ENCODE measurements at places on chromosomes 11 and 22. TPM values are rescaled to one million over a fixed set of nuclear protein-coding genes. Genes with fewer than 3 reads are reported as not detected.

PRR5 gene
- 27.3 TPM for total RNA-seq

OR51B2 gene
- not detected for total RNA-seq

- no peak for DNase-seq
These were observed 61.1 kb downstream of the IRAG1 start for GRCh38 chr11:10632483-10632882.

DNA sequence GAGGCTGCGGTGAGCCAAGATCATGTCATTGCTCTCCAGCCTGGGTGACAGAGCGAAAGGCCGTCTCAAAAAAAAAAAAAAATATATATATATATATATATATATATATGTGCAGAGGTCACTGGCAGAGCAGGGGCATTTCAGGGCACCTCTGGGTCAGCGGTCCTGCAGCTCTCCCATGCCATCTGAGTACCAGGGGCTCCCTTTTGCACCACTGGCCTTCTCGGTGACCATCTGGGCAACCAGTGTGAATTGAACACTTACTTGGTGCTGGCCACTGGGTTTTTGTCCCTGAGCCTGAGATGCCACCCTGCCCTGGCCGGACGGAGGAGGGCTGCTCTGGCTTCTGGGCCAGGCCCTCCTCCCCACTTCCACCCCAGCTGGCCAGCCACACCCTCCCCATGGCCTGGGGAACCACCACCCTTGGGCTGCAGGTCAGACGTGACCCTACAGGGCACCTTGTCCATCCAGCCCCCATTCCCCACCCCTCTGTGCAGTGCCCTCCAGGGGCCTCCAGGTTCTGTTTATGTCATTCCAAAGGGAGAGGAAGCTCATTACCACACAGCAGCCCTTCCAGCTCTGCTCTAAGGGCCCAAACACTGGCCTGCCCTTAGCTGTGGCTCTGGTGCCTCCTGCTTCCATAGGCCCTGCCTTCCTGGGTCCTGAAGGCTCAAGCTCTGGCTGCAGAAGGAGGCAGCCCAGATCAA is 10.3 kb downstream of the MAPK8IP1 start:
- no peak for DNase-seq

- no peak for DNase-seq
These were observed 224.6 kb upstream of the CCDC90B start for GRCh38 chr11:83510530-83511460.

Data from PC-9 (cell line).